ENCODE measurements at places on chromosomes 12 and 14.

DNA sequence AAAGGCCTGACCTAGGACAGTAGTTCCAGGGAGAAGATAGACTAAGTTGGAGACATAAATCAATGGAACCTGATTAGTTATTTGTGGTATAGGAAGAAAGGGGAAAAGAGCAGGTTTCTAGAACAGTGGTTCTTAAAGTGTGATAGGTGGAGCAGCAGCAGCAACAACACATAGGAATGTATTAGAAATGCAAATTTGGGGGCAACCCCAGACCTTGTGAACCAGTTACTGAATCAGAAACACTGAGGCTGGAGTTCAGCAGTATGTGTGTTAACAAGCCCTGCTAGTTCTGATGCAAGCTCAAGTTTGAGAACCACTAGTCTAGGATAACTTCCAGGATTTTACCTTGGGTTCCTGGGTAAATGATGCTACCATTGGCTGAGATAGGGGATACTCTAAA lies 308.7 kb downstream of the EMP1 start:
- no peak for DNase-seq

- no peak for DNase-seq
Measured at GRCh38 chr14:31556191-31556590, 5.0 kb upstream of the NUBPL start.

DNA sequence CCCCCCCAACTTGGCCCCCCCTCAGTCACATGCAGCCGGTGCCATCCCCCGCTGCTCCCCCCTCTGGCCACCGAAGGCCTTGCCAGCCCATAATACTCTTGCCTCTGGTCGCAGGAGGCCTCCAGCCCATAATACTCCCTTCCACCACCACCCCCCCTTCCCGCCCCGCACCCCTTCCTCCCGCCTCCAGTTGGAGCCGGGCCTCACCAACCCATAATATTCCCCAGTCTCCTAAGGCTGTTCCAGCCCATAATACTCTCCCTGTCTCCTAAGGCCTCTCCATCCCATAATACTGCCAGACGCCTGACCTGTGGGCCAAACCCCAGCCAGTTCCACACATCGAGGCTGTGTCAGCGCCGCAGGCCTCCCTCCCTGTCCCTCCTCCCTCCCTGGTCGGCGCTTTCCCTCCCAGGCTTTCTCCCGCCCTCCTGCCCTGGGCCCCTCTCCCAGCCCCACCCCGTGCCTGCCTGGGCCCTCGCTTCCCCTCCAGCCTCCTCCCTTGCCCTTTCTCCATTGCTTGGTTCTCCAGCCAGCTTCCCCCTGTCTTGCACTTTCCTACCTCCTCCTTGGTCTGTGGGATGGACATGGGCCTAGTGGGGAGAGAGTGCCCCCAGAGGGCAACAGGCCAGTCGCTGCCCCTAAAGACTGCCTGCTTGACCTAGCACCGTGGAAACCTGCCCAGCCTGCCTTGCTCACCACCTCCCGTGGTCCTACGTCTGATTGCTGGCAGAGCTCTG lies 6.8 kb upstream of the CHD4 start:
- DNase-seq: no peak

GRCh38 chr14:91968280-91968679 lies 20.8 kb upstream of the FBLN5 start:
- DNase-seq: no peak

DNA sequence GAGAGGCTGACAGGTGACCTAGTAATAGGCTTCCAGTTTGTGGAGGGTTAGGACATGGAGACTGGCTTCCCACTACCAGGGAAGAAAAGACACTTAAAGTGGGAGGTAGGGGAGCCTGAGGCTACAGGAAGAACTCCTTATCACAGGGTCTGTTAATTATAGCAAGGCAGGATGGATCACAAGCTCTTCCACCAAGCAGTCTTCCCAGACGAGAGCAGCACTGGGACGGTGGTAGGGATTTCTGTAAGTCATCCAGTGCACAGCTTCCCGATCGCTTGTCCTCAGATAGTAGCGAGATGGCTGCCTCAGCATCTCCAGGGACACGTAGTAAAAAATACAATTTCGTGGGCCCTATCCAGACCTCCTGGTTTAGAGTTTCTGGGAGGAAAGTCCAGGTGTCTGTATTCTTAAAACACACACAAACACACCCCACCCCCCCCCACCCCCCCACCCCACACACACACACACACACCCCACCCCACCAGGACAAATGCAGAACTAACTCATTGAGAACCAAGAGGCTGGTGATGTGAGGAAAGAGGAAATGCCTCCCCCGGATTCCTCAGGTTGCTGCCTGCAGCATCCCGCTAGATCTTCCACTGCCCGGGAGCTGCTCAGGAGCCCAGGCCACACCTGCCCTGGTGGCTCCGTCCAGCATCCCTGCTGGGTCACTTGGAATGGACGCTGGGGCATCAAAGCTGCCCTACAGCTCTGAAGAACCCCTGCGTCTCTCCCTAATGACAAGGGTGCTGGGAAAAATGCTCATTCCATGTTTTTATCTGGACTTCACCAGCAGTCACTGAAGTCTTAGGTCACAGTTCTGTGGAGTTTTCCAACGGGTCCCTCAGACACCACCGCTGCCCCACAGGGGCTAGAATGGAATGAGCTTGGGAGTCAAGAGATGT lies 307.2 kb downstream of the CACNA1C start:
- DNase-seq: no peak

DNA sequence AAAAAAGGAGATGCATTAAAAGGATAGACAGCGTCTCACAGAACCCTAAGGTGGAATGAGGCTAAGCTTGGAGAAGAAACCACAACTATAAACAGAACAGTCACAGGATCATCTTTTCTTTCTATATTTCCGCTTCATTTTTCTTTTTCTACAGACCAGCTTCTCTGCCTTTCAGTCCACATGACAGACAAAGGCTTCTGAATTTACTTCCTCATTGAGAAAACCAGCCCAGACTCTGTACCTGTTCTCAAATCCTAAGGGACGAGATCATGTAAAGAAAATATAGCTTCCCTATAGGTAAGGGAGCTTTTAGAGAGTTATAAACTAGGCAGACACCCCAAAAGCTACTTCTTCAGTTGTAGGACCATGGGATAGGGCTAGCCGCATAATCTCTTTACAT lies 17.4 kb downstream of the SGPP1 start:
- no peak for DNase-seq

- DNase-seq: no peak
Measured at GRCh38 chr14:55170526-55170925, 20.9 kb downstream of the DLGAP5 start.

GRCh38 chr12:46663318-46663717 lies 162.5 kb downstream of the SLC38A4 start:
- no peak for DNase-seq

DNA sequence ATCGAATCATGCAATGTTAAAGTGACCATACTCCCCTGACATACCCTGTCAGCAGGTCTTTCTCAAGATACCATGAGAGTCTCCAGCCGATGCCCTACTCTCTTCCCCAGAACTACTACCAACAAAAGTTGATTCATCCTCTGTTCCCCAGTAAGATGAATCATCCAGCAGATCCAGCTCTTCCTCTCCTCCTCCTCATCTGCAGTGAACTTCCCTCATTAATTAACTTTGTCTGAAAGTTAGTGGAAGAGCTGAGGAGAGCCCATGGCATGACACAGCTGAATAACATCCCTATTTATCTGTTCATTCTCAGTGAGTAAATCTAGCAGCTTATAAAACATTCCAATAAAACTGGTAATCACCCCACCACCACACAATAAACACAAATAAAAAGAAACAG lies 213.4 kb downstream of the EGLN3 start:
- no peak for DNase-seq

DNA sequence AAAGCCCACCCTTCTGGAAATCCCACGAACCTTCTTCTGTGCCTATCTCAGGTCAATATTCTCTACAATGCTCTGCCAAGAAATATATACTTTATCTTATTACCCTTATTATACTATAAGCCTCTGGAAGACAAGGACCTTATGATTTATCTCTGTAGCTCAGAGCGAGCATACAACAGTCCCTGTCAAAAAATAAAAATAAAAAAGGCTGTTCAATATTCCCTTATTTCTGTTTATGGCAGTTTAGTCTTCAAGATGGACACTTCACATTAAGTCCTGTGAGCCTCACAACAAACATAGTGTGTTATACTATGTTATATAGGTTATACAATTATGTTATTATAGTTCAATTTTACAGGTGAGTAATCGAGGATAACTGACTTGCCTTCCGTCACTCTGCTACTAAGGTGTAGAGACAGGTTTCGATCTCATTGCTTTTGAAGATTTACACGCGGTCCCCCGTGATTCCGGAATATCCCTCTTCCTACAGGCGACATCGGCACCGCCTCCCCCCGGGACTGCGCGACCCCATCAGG lies 562 bp downstream of the EAPP start:
- no peak for DNase-seq

DNA sequence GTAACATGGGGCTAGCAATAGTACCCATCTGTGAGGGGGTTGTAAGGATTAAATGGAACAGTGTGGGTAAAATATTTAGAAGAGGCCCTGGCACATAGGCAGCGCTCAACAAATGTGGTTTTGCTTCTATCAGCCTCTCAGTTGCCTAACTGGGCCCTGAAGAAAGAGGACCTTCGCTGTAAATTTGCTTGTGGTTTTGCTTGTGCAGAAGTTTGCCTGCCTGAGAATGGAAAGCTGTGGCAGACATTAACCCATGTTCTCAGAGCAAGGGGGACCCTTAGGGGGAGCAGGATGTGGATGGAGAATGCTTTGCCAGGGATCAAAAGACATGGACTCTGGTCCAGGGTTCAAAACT lies 160.1 kb downstream of the BRMS1L start:
- no peak for DNase-seq

- no peak for DNase-seq
Measured at GRCh38 chr12:14880890-14881453, 4.7 kb downstream of the MGP start.

GRCh38 chr12:96238336-96239047 lies 44.3 kb downstream of the ELK3 start:
- DNase-seq: no peak

DNA sequence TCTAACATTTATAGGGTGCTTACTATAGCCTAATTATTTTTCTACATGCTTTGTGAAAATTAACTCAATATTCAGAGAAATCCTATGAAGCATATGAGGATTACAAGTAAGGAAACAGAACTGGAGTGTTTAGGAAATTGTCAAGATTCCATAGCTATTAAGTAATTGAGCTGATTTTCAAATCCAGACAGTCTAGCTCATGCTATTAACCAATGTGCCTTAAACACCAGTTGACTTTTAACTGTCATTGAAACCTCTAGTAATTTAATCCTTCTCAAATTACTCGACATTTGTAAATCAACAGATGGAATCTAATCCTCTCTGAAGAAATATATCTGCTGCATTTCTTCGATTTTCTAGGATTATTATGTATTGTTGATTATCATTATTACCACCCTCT lies 488.9 kb downstream of the MDGA2 start:
- DNase-seq: no peak

GRCh38 chr12:74293689-74294131 lies 243.9 kb upstream of the ATXN7L3B start:
- DNase-seq: no peak

- DNase-seq: no peak
Measured at GRCh38 chr12:46919666-46920400, 94.0 kb upstream of the SLC38A4 start.

GRCh38 chr14:79515158-79515557 lies 696.1 kb downstream of the DIO2 start:
- DNase-seq: no peak

DNA sequence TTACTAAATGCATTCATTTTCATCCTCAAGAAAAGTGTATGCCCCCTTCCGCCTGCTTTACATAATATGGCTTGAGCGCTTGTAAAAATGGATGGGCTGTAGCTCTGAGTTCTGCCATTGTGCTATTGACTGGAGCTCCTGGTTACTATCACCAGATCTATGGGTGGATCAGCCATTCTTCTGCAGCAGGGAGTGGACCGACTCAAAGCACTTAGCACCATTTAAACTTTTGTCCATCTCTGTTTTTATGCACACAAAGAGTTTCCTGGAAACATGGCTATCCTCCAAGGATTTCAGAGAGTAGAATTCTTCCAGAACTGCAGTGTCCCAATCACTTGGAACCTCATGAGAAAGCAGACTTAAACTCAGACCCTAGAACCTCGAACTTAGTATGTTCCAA lies 4.5 kb upstream of the NUMB start:
- DNase-seq: no peak
